ENCODE measurements at places on chromosomes 7 and 10.

DNA sequence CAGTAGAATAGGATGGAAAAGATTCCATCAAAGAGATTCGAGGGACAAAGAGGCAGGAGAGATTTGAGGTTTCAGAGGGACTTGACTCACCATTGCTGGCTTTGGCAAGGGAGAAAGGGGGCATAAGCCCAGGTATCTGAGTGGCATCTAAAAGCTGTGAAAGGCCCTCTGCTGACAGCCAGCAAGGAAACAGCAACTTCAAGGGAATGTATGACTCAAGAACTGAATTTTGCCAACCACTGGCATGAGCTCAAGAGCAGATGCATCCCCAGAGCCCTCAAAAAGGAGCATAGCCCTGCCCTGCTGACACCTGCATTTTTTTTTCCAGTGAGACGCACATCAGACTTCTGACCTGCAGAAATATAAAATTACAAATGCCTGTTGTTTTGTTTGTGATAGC lies 19.6 kb upstream of the ADAM12 start:
- no peak for DNase-seq

DNA sequence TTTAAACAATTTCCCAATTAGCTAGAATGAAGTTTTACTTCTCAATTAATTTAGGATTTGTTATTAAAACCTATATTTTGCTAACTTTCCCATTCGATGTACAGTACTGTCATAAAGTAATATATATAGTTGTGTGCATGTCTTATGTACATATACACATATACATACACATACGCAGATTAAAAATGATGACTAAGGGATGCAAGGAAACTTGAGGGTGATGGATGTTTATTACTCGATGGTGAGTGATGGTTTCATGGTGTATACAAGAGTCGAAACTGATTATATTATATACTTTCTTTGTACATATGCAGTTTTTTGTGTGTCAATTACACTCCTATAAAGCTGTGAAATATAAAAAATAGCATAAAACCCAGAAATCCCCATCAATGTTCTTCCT lies 248.2 kb downstream of the COBL start:
- no peak for DNase-seq

DNA sequence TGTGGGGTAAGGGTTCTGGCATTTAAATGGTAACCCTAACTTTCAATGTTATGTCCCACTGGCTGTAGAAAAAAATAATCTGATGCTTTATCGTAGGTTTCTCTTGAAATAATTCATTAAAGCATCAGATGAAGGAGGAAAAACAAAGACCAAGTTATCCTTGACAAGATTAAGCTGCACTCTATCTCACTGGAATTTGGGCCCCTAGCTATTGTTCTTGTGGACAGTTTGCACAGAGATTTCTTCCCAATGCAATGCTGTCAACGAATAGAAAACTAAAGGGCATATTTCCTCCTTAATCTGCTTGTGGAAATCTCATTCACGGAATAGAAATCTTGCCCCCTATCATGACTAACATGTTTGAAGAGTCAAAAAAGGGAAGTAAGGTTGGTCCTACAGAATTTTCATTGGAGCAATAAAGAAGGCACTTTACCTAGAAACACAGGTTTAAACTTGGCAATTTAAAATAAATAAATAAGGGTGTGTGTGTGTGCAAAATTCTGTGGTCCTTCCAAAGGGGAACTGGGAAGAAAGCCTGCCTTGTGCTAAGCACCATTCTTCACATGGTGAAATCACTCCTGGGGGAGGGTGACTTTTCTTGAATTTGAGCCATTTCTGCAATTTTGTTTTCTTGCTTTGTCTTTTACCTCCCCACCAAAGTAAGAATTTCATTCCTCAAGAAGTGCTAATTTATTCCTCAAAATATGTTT lies 242.8 kb downstream of the GLI3 start:
- no peak for DNase-seq

DNA sequence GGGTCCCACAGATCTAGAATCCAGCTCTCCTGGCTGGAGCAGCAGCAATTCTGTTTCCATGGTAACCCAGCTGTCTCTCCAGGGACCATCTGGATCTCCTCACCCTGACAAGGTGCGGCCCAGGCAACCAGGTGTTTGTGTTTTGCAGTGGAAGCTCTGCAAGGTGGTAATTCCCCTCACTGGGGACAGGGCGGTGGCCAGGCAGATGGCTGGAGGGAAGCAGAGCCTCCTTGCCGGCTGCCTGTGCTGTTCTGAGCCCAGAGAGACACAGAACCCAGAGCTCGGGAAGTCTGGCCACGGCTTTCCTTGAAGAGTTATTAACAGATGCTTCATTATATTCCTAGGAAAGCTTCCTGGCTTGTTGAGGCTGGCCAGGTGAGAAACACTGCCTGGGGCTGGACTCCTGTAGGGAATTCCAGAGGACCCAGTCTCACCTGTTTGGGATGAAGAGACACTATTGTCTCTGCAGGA lies 118.2 kb upstream of the PPIF start:
- no peak for DNase-seq

GRCh38 chr7:156198277-156198676 lies 386.0 kb upstream of the SHH start:
- no peak for DNase-seq

GRCh38 chr10:44571701-44572100 lies 186.8 kb upstream of the CXCL12 start:
- no peak for DNase-seq
